ENCODE measurements at places on chromosomes 5 and 9. TPM values are rescaled to one million over a fixed set of nuclear protein-coding genes. Genes with fewer than 3 reads are reported as not detected.

DNA sequence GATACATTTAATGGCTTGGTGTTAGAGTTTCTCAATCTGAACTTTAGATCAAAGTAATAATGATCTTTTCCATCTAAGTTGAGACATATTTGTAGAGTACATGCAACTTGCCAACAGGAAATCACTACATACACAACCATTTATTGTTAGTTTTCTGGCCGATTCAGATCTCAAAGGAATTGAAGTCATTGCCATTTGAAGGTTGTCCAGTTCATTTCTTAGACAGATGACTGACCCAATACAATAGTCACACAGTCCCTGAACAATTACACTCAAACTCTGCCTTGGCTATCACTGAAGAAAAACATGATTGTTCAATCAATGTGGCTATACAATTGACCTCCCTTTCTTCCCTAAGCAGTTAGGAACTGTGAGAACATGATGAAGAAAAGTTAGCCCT lies 753.2 kb upstream of the RIOK2 start:
- no peak for DNase-seq

GRCh38 chr5:83281658-83282057 lies 189.9 kb upstream of the VCAN start:
- no peak for DNase-seq

The GPRIN1 gene
- 2.0 TPM for total RNA-seq

The NR5A1 gene
- total RNA-seq, result not detected

The PCDHGC3 gene
- 7.0 TPM for total RNA-seq

DNA sequence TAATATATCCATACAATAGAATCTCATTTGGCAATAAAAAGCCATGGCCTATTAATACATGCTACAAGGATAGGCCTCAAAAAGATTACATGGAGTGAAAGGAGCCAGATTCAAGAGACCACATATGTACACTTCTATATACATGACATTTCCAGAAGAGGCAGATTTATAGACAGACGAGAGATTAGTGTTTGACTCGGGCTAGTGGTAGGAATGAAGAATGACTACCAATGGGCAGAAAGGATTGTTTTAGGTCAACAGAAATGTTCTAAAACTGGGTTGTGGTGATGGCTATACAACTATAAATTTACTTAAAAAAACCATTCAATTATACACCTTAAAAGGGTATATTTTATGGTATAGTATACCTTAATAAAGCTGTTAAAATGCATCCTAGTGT lies 41.9 kb downstream of the SETX start:
- DNase-seq, result peak; percentile 6

The RABGAP1 gene
- 21.4 TPM for total RNA-seq

The ORM2 gene
- total RNA-seq, result not detected

The INSL6 gene
- not detected for total RNA-seq

Measured in NCI-H460 (cell line).